T-helper 17 cell (primary cell): ENCODE measurements at places on chromosomes 13 and 19.

DNA sequence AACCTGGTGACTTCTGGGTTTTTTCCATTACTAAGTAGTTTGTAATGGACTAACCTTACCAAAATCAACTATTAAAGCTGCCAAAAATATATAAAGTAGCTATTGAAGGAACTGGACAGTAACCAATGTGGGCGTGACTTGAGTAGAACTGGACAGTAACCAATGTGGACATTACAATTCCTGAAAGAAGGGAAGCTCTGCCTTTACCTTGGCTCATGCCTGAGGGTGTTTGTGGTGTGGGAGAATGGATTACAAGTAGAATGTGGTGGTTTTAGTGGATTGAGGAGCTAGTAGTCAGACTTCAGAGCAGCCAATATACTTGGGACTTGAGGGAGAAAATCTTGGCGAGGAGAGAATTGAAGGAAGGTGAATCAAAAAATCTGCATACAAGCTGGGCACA is 17.5 kb downstream of the LRRC63 start:
- DNase-seq, result no peak

GRCh38 chr13:110467516-110468110 is 93.9 kb downstream of the RAB20 start:
- DNase-seq, result no peak

- DNase-seq, result no peak
These were observed 11.9 kb upstream of the F2RL3 start for GRCh38 chr19:16876904-16877361.

GRCh38 chr13:79786176-79786575 is 305.2 kb downstream of the NDFIP2 start:
- no peak for DNase-seq

- no peak for DNase-seq
These were observed 65.6 kb downstream of the WASF3 start for GRCh38 chr13:26623125-26623524.

DNA sequence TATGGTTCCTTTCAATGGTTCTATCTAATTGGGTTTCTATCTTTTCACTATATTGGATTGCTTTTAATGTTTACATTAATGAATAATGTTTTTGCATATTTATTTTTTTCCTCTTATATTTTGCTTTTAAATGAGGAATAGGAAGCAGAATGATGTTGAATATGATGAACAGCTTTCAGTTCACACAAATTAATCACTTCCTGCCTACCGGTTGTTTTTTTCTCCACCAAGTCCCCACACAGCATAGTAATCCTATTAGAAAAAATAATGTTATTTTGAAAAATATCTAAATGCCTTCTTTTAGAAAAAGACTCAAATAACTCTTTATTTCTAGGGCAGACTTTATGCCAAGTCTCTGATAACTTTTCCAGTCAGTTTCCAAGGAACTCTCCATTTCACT is 184.9 kb upstream of the MIR17HG start:
- no peak for DNase-seq

DNA sequence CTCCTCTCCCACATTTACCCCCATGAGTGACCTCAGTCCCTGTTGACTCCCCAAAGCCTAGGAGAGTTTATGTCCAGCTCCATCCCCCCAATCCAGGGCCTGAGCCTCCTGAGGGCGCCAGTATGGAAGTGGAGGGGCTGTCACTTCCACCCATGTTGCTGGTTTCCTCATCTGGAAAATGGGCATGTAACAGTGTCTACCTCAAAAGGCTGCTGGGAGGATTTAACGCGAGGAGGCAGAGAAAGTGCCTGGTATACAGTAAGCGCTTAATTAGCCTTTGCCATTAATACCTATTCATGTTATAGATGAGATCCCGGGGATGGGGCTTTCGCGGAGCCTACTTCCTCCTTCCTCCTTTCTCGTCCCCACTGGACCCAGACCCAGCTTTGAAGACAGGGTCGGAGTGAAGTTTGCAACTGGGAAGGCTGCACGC is 476 bp downstream of the TYK2 start:
- DNase-seq, result no peak

DNA sequence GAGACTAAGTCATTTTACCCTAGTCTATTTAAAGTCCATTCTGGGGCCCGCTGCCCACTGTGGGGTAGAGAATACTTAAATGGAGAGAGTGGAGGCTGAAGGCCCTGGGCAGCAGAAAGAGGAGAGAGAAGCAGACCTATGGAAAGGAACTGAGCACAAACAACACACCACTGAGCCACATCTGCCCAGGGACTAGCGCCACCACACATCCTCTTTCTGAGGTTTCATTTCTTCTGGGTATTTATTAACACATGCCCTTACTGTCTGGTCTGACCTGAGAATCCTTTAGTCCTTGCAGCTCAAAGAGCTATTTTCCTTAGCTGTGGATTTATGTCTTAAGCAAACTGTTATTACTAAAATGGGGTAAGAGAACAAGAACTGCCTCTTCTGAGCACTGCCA is 154.0 kb downstream of the NALCN start:
- DNase-seq, result no peak

- no peak for DNase-seq
These were observed 90.9 kb downstream of the NALCN start for GRCh38 chr13:101325423-101325822.

DNA sequence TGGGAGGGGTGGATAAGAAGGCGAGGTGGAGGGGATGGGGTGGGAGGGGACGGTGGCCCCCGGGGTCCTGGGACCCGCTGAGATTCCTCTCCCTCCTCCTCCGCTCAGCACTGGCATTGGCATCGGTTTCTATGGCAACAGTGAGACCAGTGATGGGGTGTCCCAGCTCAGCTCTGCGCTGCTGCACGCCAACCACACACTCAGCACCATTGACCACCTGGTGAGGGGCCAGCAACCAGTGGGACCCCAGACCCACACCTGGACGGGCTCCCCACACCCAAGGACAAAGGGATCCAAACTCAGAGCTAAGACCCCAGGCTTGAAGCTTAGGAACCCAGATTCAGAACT is 5.9 kb downstream of the TTYH1 start:
- no peak for DNase-seq

DNA sequence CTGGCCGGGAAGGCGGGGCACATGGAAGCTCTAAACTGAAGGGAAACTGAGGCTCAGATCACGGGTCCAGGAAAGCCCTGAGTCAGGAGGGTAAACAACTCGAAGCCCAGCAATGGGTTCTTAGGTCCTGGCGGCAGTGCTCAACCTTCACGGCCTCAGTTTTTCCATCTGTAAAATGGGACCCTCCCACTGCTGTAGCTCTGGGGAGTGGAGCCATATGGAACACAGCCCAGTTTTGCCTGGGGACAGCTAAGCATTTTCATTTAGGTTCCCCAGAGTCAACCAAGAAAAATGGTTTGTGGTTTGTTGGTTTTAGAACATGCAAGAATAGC is 30.4 kb downstream of the CEBPG start:
- DNase-seq, result no peak

- DNase-seq, result no peak
These were observed 1587.1 kb downstream of the PCDH9 start for GRCh38 chr13:65642996-65643395.

DNA sequence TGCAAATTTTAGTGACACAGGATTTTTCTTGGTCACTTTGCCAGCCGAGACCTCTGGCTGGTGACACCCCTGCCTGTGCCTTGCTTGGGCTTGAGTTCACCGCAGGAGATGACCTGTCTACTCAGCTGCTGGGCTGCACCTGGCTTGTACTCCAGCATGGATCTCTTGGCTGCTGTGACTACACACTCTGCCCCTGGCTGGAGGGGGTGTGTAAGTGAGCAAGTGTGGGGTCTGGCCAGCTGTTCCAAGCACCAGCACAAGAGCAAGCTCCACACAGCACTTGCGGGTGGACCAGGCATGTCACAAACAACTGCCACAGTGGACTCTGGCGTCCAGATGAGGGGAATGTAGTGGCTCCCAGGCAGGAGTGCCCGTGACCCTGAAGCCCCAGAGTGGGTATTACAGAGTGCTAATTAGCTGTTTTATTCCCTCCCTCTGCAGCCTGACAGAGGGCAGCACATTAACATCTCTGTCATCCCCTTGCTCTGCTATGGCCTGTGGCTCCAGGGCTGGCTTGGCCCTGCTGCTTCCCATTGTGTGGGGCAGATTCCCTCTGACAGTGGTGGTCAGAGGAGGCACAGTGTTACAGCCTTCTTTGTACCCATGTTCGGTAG is 1387.2 kb downstream of the OLFM4 start:
- no peak for DNase-seq

DNA sequence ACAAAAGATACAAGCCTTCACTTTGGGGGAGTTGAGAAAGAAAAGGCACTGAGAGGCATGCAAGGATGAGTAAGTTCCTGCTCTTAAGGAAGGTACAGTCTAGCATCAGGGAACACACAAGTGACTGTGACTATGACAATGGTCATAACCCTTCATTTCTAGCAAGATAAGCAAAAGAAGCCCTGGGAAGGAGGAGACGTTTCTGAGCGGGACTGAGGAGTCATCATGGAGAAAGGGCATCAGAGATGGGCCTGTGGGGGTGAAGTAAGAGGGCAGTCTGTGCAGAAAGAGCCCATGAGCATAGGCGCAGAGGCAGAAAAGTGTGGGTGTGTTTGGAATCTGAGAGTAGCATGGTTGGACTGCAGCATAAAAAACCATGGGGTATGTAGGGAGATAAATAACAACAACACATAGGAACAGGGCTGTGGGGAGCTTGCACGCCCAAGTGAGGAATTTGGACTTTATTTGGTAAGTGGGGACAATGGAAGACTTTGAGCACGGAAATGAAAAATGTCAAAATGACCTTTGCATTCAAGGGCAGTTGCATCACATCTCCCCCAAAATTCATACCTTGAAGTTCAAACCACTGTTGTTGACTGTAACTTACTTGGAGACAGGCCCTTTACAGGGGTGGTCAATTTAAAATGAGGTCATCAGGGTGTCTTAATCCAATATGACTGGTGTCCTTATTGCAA is 86.7 kb downstream of the MBNL2 start:
- no peak for DNase-seq

DNA sequence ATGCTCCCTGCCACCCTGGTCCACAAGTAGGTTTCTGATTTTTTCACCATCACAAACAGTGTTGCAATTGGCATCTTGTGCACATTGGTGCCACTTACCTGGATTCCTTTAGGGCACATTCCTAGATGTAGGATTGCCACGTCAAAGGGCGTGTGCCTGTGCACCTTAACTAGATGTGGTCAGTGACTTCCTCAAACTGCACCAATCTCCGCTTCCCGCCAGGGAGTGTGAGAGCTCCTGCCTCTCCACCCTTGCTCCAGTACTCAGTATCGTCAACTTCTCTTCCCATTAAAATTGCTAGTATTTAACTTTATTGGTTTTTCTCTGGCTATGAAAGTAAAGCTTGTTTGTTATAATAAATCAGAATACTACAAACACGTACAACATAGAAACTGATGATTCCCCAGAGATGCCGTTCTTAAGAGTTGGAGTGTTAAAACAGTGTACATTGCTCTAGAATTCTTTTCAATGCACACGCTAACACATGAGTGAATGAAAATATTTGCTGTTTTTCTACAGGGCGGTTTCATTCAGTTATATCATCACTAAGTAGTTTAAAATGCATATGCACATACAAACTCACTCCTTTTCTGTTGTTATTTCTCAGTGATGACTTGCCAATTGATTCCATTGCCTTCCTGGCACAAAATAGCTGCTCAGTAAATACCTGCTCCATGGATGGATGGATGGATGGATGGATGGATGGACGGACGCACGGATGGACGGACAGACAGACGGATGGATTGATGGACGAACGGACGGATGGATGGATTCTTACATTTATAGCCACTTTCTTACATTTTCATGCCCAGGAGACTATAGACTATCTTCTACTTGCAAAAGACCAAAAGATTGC is 23.4 kb downstream of the CCNE1 start:
- DNase-seq, result no peak

DNA sequence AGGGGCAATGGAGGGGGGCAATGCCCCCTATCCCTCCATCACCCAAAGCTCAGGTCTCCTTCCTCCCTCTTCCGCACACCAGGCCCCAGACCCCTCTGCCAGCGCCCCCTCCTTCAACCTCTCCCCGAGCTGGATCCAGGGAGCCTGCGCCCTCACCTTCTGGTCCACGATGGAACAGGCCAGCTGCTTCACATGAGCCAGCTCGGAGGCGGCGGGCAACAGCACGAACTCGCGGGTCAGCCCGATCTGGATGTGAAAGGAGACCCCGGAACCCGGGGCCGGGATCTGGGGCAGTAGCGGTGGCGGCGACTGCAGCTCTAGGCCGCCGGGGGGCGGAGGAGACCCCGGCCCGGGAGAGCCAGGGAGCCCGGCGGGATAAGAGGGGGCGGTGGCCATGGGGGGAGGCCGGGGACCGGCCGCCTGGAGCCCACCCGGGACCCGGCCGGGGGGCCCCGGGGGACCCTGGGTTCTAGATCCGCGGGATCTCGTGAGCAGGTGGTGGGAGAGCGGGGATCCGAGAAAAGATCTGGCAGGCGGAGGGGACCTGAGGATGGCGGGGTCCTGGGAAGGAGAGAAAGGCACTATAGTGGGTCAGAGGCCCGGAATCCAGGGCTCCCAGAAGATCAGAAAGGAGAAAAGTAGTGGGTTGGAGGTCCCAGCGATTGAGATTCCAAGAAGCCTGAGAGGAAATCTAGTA is 791 bp downstream of the PRKD2 start:
- DNase-seq, result no peak

- DNase-seq, result no peak
These were observed 622.6 kb upstream of the PCDH20 start for GRCh38 chr13:62038214-62038613.

- no peak for DNase-seq
These were observed 75.7 kb upstream of the SGCG start for GRCh38 chr13:23105051-23105450.

DNA sequence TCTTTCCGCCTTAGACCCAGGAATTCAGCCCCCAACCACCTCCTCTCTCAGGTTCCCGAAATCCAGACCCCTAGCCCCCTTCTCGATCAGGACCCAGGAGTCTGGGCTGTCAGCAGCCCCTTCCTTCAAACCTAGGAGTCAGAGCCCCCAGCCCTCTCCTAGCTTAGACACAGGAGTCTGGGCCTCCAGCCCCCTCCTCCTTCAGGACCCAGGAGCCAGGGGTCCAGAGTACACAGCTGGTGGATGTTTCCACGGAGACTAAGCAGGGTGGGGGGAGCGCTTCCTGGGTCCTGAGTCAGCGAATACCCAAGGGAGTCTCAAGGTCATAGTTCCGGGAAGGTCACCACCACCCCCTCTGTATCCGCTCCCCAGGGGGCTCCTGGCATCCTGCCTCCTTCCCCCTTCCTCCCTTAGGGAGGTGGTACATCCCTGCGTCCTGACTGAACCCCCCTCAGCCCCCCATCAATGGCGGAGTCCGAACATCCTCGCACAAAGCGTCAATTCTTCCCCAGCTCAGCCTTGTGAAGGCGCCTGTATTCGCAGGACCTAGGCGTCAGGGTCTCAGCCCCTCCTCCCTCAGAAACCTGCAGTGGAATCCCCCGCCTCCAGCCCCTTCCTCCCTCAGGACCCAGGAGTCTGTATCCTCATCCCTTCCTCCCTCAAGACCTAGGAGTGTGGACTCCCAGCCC is 4.6 kb downstream of the CADM4 start:
- DNase-seq, result no peak

DNA sequence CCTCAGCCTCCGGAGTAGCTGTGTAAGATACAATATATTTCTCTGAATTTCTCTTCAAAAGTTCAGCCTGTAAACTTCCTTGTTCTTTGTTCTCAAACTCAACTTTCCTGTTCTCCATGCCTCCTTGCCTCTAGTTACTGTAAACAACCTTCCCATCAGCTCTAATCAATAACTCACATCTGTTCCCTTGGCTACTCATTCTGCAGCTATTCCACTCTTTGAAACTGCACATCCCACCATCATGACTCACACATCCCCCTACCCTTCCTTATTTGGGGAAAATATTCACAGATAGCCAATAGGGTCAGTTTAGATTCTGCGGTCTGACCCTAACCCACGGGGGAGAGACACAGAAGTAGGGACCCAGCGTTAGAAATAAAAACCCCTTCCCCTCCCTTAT is 2.0 kb downstream of the ZNF562 start:
- DNase-seq, result no peak
